Globus pallidus (tissue), 1 donor: ENCODE measurements at places on chromosomes 16 and 17.

DNA sequence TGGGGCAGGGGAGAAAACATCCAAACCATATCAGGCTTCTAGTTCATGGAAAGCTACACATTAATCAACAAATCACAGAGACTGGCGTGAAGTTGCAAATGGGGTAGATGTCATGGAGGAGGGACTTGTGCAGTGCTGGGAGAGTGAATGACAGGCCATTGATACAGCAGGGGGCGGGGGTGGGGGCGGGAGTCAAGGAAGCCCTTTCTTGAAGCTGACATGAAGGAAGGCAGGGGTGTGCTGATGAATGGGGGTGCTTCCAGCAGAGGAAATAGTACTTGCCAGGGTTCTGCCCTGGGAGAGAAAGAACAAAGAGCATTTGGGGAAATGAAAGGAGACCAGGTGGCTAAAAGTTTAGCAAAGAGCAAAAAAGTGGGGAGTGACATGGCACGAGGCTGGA, 269.9 kb downstream of the SHISA9 start:
- DNase-seq, result no peak

GRCh38 chr17:39218906-39219305, 6.8 kb downstream of the STAC2 start:
- no peak for DNase-seq

- peak; percentile 75 for DNase-seq
Measured at GRCh38 chr16:69820926-69821541, 58.9 kb downstream of the WWP2 start.

- DNase-seq, result no peak
Measured at GRCh38 chr17:40535924-40536294, 29.4 kb downstream of the CCR7 start.

DNA sequence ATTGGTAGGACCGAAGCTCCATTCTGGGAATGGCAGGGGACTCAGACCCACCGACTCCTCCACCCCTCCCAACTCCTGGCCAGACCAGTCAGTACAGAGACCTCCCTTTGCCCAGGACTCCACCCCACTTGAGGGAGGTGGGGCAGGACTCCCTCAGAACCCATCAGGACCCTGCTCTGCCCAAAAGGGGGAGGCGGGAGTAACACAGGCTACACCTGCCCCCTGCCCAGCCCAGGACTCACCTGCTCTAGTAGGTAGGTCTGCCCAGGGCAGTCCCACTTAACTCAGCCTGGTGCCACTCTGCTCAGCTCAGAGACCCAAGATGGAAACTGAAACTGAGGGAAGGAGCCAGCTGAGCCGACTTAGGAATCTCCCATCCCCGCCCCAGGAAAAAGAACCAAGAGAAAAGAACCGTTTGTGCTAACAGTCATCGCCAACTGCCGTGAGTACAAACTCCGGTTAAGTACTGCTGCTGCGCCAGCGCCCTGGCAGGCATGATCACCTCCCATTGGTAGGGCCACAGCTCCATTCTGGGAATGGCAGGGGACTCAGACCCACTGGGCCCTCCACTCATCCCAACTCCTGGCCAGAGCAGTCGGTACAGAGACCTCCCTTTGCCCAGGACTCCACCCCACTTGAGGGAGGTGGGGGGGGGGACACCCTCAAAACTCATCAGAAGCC, 503 bp downstream of the DHX58 start:
- DNase-seq, result no peak
